Posterior cingulate gyrus (tissue), 11 donors: ENCODE measurements at places on chromosomes 11 and 22.

GRCh38 chr22:19473578-19473977 lies 5.4 kb downstream of the UFD1 start:
- DNase-seq = no peak

GRCh38 chr22:26234296-26234695 lies 65.0 kb downstream of the SEZ6L start:
- DNase-seq = no peak

DNA sequence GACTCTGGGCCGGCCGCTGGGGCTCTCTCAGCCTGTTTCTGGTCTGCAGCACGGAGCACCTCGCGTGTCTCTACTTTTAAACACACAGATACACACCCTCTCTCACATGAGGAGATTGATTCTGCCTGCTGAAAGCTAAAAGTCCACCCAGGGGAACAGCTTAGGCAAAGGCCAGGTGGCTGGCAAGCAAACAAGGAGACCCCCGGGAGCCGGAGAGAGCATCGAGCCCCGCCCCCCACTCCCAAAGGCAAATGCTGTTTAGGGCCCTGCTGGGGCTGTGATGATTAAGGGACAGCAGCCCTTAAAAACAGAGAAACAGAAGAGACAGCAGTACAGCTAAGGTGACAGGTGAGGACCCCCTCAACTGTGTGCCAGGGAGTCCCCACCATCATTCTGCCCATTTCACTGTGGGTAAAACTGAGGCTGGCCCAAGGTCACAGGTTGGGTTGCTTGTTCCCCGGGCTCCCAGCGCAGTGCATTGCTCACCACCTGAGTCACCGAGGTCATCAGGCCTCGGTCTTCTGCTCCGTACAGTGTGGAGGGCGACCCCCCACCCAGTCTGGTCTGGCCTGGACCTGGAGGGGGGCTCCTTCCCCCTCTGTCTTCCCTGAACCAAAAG lies 6.8 kb downstream of the CABP7 start:
- DNase-seq = no peak

- no peak for DNase-seq
Measured at GRCh38 chr11:44171518-44171917, 76.0 kb downstream of the EXT2 start.

- no peak for DNase-seq
Measured at GRCh38 chr11:63492441-63492840, 1.5 kb upstream of the PLAAT5 start.

- DNase-seq = no peak
Measured at GRCh38 chr11:130775306-130776060, 140.8 kb downstream of the SNX19 start.

- DNase-seq = peak; percentile 25
Measured at GRCh38 chr11:10941414-10941813, 83.6 kb upstream of the ZBED5 start.

GRCh38 chr11:110908401-110909105 lies 196.3 kb upstream of the ARHGAP20 start:
- DNase-seq = no peak

- DNase-seq = no peak
Measured at GRCh38 chr22:39238966-39239505, 5.7 kb downstream of the PDGFB start.

GRCh38 chr11:78499971-78500370 lies 74.7 kb downstream of the NARS2 start:
- DNase-seq = no peak

DNA sequence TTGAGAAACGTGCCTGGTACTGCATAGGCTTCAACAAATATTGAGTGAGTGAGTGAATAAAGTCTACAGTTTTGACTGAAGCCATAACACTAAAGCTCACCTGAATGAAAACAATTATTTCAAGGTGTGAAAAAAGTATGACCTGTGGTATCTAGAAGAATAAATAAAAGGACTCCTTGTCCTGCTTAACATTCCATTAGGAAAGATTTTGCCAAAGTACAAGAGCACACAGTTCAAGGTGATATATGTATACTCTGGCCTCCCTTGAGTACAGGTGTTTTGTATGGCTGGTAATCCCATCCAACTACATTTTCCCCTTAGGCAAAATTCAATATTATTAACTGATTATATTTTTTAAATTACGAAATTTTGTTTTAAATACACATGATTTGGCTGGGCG lies 1.8 kb upstream of the CREBZF start:
- DNase-seq = no peak

- DNase-seq = no peak
Measured at GRCh38 chr22:47394504-47395440, 632.3 kb downstream of the TBC1D22A start.

DNA sequence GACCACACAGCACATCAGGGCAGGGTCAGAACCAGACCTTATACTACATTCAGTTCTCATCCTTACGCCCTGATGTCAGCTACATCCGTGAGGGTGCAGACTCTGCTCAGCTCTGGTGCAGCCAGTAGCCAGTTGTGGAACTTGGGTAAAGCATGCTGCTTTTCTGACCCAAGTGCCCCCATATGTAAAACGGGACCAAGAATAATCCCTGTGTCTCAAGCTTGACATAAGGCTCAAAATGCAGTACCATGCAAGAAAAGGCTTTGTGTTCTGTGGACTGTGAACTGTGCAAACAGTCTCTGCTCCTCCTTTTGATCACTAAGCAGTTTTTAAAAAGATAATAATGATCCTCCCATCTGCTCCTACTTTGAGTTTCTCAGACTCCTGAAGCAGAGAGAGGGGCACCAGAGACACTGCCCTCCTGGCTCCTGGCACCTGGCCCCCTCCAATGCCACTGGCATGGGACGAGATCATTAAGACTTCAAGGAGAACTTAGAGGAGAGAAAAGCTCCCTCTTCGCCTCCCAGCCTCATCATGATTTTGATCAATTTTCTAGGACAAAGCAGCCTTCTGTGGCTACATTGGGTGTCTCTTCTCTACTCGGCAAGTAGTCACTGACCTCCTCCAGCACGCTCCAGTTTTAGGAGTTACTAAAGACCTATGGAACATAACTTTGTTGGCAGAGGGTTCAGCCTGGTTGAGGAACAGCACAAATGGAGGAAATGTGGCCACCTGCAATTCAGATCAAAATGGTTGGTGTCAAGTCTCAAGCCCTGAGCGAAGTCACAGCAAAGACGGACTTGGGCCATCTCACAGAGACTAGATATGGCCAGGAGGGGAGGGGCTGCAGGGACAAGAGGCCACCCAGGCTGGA lies 23.9 kb downstream of the IL10RA start:
- DNase-seq = no peak

GRCh38 chr11:125079151-125079877 lies 16.2 kb downstream of the SLC37A2 start:
- no peak for DNase-seq

- no peak for DNase-seq
Measured at GRCh38 chr11:118373263-118373662, 13.9 kb downstream of the UBE4A start.

DNA sequence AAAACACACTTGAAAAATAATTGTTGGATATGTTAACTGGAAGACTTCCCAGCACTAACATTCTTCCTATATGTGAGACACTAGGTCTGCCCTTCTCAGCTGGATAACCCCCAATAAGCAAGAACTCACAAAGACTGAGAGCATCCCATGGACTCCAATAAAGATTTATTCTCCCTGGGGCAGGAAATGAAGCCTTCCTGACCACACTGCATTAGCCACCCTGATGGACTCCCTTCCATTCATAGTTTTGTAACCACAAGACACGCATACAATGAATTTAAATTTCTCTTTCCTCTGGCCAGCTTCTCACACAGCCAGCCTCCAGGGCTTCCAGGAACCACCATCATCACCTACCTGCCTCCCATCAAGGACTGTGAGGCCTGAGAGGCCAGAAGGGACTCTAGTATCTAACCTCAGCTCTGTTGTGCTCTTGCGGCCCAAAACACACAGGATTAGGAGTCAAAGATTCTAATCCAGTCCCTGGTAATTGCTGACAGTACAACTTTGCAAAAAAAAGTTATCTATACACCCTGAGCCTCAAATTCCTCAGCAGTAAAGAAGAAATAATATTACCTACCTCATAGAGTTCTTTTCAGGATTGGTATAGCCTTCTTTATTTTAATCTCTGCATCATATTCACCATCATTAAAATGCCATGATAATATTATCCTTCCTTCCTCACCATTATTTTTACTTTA lies 45.6 kb upstream of the GDPD4 start:
- DNase-seq = no peak

DNA sequence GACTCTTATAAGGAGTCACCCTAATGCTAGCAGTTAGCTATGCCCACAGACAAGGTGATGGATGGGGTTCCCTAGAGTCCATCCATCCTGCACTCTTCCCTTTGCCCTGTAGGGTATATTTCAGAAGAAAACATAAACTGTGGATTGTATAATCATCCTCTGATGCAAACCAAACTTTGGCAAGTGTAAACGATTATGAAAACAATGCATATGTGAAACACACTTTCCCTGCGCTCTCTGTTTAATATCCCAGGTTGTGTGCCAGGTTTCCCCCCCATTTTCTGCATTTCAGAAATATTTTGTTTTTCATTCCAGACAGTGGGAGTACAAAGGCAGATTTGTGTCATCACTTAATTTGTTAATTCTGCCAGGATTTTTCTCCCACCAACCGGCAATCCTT lies 110.0 kb downstream of the LDLRAD3 start:
- DNase-seq = no peak

GRCh38 chr22:37244922-37245722 lies 1.1 kb upstream of the RAC2 start:
- peak; percentile 40 for DNase-seq

GRCh38 chr11:111935317-111936039 lies 1.7 kb upstream of the DIXDC1 start:
- DNase-seq = no peak

GRCh38 chr22:27513021-27513420 lies 288.5 kb downstream of the MN1 start:
- no peak for DNase-seq

DNA sequence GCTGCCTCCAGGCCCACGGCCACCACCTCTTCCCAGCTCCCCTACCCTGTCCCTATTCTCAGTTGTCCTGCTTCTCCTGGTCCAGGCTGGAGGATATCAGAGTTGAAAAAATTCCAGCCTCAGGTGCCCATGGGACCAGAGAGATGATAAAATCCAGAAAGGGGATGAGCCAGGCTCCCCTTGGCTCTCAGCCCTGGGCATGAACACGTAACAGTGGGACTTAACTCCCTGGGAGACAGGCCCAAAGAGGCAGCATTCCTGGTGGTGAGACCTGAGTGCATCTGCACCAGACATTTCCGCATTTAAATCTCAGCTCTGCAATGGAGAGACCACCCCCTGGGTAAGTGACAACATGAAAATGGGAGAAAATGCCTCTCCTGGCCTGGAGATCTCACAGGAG lies 10.4 kb upstream of the SLC39A13 start:
- DNase-seq = no peak
